ENCODE measurements at places on chromosomes 4 and X.

GRCh38 chr4:147299205-147299604 lies 181.7 kb upstream of the EDNRA start:
- no peak for DNase-seq

- no peak for DNase-seq
Observed at GRCh38 chrX:99782516-99783040, 627.5 kb downstream of the PCDH19 start.

- DNase-seq = no peak
Observed at GRCh38 chrX:20672476-20672875, 405.8 kb upstream of the RPS6KA3 start.

DNA sequence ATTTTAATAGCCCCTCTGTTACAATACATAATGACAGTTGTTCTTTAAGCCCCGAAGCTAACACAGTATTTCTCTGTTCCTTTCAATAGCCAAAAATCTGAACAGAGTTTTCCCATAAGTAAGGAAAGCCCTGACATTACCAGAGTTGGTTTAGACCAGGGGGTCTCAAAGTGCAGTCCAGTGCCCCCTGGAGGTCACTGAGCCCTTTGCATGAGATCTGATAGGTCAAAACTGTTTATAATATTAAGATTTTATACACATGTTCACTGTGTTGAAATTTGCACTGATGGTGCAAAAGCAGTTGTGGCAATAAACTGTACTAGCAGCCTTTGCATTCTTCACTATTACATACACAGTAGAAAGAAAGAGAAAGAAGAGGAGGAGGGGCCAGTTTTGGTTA lies 177.1 kb downstream of the SPANXN3 start:
- DNase-seq = no peak

DNA sequence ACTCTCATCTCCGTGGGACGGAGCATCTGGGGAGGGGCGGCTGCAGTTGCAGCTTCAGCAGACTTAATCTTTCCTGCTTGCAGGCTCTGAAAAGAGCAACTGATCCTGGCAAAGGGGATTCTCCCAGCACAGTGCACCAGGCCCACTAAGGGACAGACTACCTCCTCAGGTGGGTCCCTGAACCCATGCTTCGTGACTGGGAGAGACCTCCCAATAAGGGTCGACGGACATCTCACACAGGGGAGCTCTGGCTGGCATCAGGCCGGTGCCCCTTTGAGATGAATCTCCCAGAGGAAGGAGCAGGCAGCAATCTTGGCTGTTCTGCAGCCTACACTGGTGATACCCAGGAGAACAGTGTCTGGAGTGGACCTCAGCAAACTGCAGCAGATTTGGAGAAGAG lies 303.3 kb upstream of the FGF16 start:
- no peak for DNase-seq

- peak; percentile 11 for DNase-seq
Observed at GRCh38 chr4:164700471-164700870, 53.5 kb upstream of the SMIM31 start.

DNA sequence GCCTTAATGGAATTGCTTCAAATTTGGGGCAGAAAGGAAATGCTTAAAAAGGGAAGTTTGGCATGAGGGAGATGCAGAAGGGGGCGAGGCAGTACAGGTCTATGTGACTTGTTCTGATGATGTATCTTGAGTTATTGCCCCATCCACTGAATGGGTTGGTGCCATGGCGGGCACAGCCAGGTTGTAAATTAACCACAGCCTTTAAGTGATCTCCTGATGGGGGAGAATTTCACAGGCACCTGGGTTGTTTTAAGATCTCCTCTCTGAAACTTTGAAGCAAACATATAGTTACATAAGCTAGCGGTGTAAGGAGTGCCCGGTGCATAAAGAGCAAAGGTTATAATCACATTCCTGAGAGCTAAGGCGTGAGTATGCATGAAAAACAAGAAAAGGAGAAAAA lies 37.0 kb downstream of the NPY5R start:
- no peak for DNase-seq

- DNase-seq = no peak
Observed at GRCh38 chr4:121220698-121221097, 56.6 kb upstream of the TNIP3 start.

GRCh38 chr4:17647927-17648326 lies 33.5 kb downstream of the MED28 start:
- DNase-seq = no peak

DNA sequence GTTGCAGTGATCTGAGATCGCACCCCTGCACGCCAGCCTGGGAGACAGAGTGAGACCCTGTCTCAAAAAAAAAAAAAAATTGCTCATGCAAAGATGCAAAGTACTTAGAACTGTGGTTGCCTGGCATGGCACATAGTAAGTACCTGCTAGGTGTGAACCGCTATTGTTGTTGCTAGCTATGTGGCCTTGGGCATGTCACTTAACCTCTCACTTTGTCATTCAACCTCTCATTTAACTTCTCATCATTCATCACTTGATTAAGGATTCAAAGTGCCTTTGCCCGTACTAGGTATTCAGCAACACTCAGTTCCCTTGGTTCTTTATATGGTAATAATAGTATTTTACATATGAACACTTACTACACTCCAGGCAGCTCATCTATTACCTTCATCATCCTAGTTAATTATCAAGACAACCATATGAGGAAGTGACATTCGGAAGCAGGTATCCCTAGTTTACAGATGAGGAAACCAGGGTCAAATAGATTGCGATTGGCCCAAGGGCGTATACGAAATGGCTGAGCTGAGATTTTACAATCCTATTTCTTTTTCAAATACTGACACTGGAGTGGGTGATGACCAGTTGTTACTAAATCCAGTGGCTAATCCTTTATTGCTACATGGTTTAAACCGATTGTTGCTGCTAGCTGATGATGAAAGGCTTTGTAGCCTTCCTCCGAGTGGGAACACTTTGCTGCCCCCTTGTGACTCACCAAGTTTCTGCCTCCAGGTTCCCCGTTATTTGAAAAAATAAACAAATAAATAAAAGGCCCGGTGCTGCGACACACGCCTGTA lies 28.8 kb upstream of the SOWAHD start:
- DNase-seq = peak; percentile 68

- DNase-seq = no peak
Observed at GRCh38 chr4:77177199-77177598, 20.2 kb downstream of the CCNG2 start.

DNA sequence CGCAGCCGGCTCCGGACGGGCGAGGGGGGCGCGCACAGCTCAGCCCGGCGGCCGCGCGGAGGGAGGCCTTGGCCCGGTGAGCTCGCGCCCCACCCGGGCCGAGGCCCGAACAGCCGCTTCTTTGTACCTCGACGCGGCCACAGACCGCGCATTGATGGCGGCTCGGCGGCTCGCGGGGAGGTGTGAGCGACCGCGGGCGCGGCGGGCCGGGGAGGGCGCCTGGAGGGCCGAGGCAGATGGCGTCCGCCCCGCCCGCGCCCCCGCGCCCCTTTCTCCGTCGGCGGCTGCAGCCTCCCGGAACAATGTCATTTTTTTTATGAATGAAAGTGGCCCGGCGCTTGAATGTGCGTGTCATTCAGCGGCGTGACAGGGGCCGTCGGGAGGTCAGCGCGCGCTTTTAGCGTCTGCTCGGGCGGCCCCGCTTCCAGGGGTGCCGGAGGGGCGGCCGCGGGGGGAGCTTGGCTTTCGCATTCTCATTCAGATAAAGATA lies 1.8 kb downstream of the FGFR3 start:
- DNase-seq = no peak

- no peak for DNase-seq
Observed at GRCh38 chr4:13097971-13098370, 386.2 kb downstream of the RAB28 start.

DNA sequence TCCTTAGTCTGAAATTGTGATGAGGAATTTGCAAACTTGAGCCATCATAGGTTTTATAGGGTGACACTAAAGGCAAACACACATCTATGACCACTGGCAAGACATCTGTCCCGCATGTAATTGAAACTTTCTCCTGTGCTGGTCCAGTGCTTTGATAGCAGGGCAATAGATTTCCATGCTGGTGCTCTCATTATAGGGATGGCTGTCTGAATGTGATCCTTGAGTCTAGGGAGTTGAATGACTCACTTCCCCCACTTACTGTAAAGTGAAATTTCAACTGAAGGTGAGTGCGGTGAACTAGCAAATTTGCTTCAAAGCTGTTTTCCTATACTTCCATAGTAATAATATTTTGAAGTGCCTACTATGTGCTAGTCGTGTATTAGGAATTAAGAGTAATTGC lies 1630.0 kb downstream of the STIM2 start:
- no peak for DNase-seq

DNA sequence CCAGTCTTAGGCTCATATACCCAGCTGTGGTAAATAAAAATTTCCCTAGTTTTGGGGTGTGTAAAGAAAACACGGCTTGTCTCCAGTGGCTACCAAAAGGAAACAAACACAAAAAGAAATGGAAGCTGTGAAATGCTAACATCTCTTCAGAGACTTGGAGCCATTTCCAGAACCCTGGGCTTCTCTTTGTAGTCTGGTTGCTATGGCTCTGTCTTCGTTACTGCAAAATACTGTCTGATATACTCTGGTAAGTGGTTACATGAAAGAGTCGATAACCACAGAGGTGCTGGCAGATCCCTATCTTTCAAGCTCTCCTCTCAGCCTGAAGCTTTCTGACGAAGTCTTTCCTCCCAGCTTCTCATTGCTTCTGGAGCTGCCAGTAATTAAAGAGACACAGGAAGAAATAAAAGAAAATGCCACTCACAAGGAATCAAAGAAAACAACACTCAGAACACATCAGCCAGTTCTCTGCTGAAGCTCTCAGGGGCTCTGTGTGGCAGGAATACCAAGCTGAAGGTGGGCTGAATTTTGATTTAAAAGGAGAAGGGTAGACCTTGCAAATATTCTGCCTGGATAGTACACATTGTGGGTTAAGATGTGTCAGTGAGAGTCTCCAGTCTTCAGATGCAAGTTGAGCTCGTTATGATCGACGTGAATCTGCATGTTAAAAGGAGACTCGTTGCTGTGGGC lies 107.6 kb upstream of the FAM9C start:
- DNase-seq = peak; percentile 15

GRCh38 chr4:89509708-89510281 lies 202.2 kb upstream of the GPRIN3 start:
- peak; percentile 25 for DNase-seq

- DNase-seq = no peak
Observed at GRCh38 chr4:3384391-3384770, 57.4 kb upstream of the HGFAC start.

DNA sequence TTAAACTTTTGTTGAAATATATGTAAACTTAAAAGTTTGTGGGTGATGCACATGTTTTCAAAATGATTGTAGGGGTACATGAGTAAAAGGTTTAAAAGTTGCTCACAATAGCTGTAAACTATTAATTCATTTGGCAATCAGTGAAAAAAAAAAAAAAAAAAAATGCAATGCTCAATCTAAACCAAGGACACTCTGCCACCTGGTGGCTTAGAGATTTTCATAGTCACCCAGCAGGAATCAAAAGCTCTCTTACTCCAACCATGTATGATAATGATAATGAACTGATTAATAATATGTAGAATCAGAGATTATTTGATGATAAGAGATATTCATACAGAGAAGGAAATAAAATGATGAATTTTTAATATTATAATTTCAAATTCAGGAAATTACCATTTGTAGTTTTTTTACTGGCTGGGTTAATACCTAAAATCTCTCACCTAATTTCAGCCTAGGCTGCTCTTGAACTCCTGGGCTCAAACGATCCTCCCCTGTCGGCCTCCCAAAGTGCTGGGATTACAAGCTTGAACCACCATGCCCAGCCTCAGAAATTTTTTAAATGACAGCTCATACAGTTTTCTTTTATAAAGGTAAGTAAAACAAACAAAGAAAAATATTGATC lies 46.9 kb upstream of the SLC25A4 start:
- DNase-seq = peak; percentile 22

- no peak for DNase-seq
Observed at GRCh38 chr4:144734522-144734921, 88.6 kb downstream of the HHIP start.

DNA sequence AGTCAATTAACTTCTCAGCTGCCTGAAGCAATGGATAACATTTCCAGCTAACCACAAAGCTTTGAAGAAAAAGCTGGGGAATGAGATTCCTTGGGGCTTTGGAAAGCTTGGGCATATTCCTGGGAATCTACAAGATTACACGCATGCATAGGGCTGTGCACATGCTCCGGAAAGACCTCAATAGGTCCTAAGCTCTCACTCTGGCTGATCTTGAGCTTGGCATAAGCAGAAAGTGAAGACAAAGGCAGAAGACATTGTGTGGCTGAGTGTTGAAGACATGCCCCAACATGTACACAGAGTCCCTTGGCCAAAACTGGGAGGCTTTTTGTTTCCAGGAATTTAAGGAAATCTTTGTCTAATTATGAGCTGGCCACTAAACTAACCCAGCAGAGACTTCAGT lies 31.2 kb downstream of the ATG4A start:
- no peak for DNase-seq
